CD4-positive, alpha-beta T cell treated with Interleukin-4 for 1 hour (primary cell): ENCODE measurements at places on chromosomes 1 and 21.

DNA sequence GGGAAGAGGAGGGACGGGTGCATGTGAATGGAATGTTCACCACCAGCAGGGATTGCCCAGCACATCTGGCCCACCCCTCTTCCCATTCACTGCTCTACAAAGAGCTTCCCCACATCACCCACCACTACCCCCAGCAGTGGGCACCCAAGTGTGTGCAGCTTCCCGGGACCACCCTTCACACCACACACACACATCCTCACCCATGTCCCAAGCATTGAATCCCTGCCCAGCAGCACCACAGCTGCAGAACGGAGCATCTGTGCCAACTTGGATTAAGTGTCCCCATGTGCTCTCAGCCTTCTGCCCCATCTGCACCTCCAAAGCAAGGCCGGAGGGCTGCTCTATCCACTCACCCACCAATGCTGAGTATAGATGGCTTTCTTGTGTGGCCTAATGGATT is 141.4 kb downstream of the PSMG1 start:
- no peak for DNase-seq

GRCh38 chr1:8077602-8078001 is 51.5 kb upstream of the ERRFI1 start:
- no peak for DNase-seq

GRCh38 chr1:202189918-202190715 is 3.5 kb upstream of the LGR6 start:
- no peak for DNase-seq

DNA sequence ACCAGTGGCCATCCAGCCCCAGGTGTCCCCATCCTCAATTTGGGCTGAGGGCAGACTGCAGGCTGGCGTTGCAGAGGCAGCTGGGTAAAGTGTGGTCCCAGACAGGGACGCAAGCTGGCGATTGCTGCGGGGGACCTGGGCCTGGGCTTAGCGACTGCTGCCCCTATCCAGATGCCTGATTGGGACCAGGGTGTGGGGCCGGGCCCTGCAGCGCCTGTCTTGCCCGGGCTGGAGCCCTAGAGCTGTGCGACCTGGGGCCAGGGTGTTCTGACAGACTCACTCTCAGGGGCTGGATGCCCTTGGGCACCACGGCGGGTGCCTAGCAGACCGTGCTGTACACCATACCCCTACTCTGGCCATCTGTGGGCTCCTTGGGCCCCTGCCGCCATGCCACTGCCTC is 16.2 kb upstream of the FAAP20 start:
- no peak for DNase-seq

DNA sequence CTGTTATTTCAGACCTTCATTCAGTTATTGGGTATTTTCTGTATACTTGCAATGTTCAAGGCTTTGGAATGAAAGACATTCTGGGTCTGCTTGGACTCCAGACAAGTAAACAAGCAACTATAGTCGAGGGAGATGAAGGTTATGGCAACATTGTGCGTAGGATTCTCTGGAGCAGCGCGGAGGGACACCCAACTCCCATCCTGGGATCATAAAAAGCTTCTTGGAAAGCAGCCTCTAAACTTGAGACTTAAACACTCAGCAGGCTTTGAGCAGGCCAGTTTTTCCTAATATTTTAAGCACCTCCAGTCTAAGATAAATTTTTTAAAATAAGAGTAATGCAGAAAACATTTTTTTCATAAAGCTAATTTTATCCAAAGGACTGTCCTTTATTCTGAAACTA is 7.6 kb upstream of the LYST start:
- no peak for DNase-seq

DNA sequence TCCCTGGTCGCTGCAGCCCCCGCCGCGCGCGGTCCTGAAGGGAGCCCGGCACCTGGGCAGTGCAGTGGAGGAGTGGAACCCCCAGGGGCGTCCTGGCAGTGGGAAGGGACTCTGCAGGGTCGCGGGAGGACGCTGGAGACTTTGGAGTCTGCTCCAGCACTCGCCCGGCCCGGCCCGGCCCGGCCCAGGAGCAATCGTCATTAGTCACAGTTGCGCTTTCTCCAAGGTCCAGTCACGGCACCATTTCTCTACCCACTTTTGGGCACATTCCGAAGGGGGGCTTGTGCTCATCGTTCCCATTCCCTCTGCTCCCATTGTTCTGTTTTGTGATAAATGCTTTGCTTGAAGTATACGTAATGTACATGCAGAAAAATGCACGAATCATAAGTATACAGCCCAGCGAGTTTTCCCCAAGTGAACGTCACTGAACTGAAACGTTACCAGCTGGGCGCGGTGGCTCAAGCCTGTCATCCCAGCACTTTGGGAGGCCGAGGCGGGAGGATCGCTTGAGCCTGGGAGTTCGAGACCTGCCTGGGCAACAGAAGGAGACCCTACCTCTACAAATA is 999 bp downstream of the THAP3 start:
- no peak for DNase-seq

- DNase-seq, result no peak
Observed at GRCh38 chr21:42973309-42973990, 912 bp upstream of the PKNOX1 start.

DNA sequence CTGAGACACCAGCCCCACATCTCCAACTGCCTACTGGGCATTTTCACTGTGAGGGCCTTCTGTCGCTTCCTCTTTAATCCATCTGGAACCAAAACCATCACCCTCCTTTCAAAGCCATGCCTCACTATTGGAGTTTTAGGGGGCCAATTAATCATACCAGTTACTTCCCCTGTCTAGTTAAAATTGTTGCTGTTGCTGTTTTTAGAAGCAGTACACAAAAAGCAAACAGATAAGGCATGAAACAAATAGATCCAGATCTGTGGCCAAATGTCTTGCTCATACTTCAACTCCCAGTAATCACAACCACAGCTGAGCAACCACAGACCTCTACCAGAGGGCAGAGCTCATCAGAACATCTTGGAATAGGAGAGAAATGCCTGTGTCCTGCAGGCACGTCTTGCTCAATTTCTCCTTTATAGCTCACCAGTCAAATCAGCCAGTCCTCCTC is 133.8 kb upstream of the C1orf105 start:
- no peak for DNase-seq

DNA sequence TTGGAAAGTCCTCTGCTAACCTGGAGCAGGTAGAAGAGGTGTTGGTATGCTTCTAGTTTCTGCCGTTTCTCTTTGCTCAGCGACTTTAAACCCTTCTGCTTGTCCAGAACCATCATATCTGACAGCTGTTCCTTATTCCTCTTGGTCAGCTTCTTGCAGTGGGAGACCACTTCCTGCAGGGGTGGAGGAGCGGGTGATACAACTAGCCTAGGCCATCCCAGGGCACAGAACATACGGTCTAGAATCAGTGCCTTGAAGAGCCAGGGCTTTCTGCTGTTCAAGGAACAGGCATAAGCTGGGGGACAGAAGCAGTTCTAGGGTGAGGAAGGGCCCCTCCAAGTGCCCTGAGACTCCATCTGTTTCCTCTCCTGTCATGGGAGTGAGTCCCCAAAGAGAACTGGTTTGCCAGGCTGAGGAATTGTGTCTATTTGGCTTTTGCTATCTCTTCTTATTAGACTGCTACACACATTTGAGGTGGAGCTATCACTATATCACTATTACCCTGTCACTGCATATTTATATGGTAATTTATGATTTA is 32.5 kb downstream of the IQGAP3 start:
- DNase-seq, result no peak

GRCh38 chr1:212975111-212975918 is 25.0 kb downstream of the VASH2 start:
- DNase-seq, result no peak

GRCh38 chr1:225514671-225515081 is 86.8 kb upstream of the LBR start:
- DNase-seq, result no peak

- DNase-seq, result no peak
Observed at GRCh38 chr1:7196036-7196911, 411.0 kb downstream of the CAMTA1 start.

DNA sequence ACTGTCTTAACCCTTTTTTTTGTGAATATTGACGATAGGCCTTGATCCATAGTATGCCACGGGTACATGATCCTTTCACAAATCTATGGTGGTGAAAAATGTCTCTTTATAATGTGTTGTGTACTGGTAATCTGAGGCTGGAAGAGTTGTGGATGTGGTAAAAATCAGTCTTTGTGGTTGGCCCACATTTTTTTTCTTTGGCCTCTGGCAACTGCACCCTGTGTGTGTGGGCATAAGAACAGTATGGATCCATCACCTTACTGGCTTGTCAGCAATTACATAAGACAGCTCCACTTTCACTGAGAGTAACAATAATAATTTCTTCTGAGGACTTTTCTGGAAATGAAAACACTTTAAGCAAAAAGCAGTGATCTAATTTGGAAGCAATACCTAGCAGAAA is 101.6 kb downstream of the GABPA start:
- DNase-seq, result no peak

DNA sequence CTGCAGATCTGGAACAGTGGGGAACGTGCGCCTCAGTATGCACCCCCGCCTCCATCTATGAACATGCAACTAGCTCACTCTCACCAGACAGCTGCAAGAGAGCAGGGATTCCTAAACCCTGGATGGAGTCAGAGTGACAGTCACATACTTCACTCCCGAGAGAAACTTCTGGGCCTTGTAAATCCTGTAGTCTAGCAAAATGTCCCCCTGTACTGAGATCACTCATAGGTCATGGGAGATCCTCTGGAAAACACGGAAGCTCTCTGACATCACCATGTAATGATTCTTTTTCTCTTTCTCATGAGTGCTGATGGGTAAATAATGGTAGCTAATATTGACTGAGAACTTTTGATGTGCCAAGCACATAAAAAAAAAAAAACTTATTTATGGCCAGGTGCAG is 23.4 kb upstream of the TARDBP start:
- DNase-seq, result no peak

GRCh38 chr1:235079443-235080296 is 49.0 kb downstream of the TOMM20 start:
- no peak for DNase-seq

DNA sequence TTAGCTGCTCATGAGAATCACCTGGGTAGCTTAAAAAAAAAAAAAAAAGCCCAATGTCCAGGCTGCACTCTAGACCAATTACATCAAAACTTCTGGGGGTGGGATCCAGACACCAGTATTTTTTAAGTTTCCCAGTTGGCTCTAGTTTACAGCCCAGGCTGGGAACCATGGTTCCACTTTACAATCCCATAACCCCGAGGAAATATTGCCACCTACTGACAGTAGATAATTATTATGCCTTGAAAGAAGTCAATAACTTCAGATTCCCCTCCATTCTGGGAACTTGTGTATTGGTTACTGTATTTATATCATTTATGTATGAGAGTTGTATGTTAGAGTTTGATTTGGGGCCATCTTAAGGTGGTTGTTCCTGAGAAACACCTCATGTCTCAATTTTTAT is 100.2 kb downstream of the SPATA46 start:
- no peak for DNase-seq

GRCh38 chr1:87464022-87464490 is 135.4 kb downstream of the LMO4 start:
- DNase-seq, result no peak

DNA sequence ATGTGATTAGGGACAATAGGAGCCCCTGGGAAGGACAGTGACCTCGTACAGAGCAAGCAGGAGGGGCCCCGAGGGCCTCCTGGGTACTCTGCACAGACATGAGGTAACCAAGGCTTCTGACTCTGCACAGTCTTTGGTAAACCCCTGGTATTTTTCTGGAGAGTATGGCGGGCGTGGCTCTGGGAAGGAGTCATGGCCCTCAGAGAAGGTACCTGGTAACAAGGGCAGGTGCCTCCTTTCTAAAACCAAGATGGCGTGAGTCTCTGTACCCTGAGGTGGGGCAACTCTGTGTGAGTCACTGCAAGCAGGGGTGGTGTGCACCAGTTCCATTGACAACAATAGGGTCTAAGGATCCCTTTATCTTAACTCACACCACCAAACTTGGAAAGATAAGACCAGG is 39.9 kb upstream of the SLC19A1 start:
- DNase-seq, result no peak

DNA sequence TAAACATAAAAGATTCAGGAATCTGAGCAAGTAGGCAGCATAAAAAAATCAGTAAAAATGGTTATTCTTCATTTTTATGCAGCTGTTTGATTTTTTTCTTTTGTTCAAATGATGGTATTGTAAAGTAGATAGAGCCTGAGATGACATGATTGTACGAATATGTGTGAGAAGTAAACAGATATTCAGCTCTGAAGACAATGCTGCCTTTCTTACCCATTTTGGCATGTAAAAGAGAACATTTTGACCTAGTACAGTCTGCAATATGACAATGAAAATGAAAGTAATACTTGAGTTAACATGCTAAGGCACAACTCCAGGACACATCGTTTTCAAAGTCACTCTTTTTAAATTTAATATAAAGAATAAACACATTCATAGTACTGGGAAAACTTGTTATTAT is 95.7 kb upstream of the NCAM2 start:
- DNase-seq, result no peak

GRCh38 chr1:186440584-186440983 is 20.3 kb downstream of the PDC start:
- no peak for DNase-seq

DNA sequence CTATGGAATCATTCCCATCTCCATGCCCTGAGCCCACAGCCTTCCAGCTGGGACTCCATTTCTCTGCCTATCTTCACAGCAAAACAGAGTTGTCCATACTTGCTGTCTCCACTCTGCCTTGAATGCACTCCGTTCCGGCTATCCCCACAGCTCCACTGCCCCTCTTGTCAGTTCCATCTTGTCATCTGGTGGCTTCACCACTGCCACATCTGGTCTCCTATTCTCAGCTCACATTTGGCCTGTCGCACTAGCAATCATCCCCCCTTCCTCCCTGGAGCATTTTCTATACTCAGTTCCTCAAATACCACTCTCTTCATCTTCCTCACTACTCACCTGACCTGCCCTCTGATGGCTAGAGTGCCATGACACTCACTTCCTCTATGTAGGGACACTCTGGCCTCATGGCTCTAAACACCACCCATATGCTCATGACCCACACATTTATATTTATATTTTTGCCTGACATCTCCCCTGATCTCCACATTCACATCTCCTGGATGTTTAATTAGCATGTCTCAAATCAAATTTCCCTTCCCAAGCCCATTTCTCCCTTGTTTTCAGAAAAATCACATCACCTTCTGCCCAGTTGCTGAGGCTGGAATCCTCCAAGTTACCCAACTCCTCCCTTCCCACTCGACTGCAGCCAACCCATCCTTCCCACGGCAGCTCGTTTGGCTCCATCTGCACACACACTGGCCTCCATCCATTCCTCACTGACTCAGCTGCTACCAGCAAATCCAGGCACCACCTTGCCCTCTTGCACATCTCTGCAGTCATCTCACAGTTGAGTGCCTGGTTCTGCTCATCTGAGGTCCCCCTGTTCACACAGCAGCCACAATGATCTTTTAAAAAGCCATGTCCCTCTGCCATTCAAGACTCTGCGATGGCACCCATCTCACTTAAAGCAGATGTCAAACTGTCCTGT is 6.1 kb downstream of the ZNF692 start:
- no peak for DNase-seq

GRCh38 chr1:78370779-78371482 is 119.8 kb upstream of the PTGFR start:
- no peak for DNase-seq

DNA sequence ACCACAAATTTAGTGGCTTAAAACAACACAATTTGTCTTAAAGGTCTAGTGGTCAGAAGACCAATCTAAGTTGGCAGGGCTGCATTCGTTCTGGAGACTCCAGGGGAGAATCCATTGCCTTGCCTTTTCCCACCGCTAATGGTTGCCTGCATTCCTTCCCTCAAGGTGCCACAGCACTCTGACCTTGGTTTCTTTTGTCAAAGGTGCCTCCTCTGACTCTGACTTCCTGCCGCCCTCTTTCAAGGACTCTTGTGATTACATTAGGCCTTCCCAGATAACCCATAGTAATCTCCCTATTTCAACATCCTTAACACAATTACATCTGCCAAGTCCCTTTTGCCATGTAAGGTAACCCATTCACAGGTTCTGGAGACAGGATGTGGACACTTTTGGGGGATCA is 145.3 kb downstream of the S1PR1 start:
- DNase-seq, result no peak
